CD4-positive, alpha-beta T cell treated with Interferon alpha-2 for 1 hour (primary cell): ENCODE measurements at places on chromosomes 5 and 9.

- DNase-seq, result peak; percentile 48
These were observed 39.6 kb downstream of the SFXN1 start for GRCh38 chr5:175517824-175518450.

DNA sequence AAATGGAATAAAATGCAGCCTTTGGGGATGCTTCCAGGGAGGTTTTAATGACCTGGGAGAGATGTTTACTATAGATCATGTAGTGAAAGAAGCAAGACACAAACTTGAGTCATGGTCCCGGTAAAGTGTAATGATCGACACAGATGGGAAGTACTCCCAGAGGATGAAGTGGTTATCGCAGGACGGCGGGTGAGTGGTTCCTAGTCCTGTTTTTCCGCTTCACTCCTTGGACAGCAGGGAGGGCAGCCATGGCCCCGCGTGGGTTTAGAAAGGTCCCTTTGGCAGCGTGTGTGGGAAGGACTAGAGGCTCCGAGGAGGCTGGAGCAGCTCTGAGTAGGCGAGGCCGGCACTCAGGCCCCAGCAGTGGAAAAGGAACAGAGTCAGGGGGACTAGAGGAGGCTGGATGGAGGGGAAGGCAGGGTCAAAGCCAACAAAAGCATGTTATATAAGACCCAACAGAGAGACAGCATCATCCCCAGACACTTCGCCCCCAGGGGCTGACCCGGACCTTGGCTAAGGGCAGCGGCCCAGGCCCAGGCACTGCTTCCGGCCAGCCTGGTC lies 49.2 kb upstream of the STXBP1 start:
- no peak for DNase-seq

GRCh38 chr5:143159031-143159430 lies 244.5 kb downstream of the NR3C1 start:
- DNase-seq, result no peak

GRCh38 chr9:111438541-111439235 lies 45.5 kb downstream of the ECPAS start:
- no peak for DNase-seq

DNA sequence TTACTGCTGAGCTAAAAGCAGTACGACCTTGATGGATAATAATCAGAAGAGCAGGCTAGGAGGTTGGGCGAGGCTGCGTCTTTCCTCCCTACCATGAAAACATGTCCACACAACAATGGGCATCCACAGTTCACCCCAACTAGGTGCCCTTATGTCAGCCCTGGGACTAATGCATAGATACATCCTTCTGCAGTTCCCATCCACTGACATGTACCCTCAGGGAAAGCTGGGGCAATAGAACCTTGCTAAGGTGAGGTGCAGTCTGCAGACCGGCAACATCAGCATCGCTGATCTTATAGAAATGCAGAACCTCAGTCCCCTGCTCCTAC lies 697 bp upstream of the PRUNE2 start:
- no peak for DNase-seq

GRCh38 chr5:136174021-136174659 lies 18.8 kb downstream of the SMIM32 start:
- no peak for DNase-seq

- DNase-seq, result no peak
These were observed 226.8 kb upstream of the DAPK1 start for GRCh38 chr9:87270848-87271234.

DNA sequence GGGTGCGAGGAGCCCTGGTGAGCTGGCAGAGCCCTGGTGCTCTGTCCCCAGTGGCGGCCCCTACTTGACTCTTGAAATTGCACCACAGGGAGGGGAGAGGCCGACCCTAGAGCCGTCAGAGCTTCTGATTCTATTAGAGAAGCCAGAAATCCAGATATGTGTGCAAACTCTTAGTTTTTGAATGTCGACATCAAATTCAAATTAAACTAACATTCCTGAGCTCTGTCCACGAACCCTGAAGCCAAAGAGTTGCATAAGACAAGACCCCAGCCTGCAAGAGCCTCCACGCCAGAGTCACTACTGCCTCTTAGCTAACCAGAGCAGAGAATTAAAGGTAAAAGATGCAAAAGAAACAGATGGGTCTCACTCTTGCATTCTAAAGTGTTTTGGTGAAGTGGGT lies 29.8 kb upstream of the MSX2 start:
- no peak for DNase-seq

DNA sequence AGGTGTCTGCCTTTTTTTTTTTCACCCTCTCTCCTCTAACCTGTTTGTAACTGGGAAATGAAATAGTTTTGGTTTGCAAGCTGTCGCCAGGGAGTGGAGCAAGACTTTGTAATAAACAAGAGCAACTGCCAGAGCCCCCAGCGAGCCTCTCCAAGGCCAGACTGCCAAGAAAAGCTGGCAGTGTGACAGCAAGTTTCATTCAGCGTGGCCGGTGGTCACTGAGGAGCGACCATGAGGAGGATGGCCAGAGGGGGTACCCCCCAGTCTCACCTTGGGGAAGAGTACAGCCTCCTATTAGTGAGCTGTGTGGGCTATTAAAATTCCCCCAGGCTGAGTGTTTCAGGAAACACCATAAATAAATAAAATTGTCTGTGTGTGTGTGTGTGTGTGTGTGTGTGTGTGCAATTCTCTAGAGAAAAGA lies 49.9 kb downstream of the ZFAND5 start:
- DNase-seq, result no peak

DNA sequence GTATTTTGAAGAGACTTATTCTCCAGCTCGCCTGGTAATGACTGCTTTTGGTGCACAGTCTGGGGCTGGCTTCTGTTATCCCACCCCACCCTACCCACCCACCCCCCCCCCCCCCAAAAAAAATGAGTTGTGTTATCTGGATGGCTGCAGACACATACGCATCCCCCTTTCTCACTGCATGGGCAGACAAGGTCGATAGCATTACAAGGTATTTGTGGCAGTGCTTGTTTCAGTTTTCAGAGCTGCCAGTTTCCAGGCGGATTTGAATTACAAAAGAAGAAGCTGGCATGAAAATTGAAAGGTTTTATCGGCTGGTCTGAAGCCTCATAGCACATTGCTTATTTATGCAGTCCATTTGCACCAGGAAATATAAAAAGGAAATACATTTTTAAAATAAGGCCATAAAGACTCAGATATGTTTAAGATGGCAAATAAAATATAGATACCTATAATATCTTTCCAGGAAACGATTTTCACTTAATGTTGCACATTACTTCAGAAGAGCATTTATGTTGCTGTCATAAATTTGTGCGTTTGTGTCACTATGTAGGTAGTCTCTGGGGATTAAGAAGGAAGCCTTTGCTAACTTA lies 85.1 kb upstream of the GRHPR start:
- DNase-seq, result no peak

- DNase-seq, result peak; percentile 3
These were observed 1.6 kb downstream of the FABP6 start for GRCh38 chr5:160230686-160231527.

DNA sequence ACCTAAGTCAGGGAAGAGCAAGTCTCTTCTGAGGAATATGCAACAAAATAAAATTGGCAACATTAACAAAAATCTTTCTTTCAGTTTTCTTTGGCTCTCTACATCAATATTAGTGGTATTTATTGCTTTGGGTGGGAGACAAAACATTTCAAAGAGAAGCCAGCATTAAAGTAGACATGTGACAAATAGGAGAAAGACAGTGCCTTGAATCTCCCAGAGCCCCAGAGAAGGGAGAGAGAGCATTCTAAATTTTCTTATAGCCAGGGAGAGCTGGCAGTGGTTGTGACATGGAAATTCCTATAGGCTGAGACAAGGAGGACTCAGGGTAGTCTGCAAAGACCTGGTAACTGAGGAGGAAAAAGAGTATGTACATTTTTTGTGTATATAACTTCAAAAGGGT lies 79.4 kb upstream of the NREP start:
- DNase-seq, result no peak

DNA sequence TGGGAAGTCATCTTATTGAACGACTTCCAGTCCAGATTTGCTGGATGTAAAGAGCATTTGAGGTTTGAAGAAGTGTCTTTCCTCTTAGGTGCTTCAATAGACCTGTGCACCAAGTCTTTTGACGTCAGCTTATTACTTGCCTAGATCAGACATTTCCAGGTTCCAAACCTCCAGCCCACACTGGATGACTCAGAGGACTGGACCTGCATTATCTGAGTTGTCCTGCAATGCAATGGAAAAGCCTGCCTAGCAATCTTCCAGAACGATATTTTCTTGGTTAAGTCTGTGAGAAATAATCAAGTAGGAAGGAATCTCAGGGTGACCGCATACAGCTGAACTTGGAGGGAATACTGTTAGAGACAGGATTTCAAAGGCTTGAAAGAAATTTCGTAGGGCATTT lies 147.2 kb upstream of the MOCS2 start:
- DNase-seq, result no peak

- DNase-seq, result no peak
These were observed 39.7 kb downstream of the PCDH1 start for GRCh38 chr5:141838326-141839014.

GRCh38 chr9:109969011-109969410 lies 189.0 kb downstream of the PALM2AKAP2 start:
- DNase-seq, result no peak

DNA sequence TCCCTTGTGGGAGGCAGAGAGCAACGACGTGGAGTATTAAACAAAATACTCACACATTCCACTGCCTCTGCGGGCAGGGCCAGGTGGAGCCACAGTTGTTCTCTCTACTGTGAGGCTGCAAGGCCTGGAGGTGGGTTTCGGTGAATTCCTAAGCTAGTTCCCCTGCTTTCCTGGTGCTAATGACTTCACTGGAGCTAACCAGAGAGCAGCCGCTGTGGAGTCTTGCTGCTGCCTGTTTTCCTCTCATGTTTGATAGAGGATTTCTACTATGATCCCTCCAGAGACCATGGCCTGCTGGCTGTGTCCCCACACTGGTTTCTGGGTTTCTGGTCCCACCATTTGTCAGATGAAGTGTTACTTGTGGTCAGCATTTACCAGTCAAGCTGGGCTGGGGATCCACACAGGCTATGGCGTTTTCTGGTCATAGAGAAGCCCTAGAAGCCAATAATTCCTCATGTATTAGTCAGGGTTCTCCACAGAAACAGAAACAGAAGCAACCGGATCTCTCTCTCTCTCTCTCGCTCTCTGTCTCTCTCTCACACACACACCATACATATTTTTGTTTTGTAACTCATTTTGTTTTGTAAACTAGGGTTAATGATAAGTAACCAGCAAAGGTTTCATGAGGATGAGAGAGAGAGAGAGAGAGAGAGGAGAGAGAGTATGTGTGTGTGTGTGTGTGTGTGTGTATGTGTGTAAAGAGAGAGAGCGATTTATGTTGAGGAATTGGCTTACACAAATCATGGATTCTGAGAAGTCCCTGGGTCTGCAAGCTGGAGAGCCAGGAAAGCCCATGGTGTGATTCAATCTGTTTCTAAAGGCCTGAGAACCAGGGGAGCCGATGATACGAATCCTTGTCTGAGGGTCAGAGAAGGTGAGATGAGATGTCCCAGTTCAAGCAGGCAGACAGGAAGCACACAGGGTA lies 403.0 kb downstream of the GADD45G start:
- no peak for DNase-seq

DNA sequence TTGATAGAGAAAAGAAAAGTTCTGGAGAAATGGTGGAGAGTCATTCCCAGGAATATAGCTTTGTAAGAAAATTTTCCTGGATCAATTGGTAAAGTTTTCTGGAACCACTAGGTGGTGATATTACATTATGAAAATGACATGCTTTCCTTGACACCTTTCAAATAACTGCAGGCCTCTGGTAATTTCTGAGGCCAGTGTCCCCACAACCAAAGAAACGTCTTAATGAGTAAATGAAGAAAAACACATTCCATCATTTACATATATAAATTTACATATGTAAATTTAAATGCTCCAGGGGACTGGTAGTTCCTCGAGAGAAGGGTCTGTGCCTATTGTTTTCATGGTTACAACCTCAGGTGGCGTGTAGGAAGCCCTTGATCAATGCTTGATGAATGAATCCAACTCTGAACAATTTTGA lies 17.2 kb upstream of the RGS3 start:
- no peak for DNase-seq

DNA sequence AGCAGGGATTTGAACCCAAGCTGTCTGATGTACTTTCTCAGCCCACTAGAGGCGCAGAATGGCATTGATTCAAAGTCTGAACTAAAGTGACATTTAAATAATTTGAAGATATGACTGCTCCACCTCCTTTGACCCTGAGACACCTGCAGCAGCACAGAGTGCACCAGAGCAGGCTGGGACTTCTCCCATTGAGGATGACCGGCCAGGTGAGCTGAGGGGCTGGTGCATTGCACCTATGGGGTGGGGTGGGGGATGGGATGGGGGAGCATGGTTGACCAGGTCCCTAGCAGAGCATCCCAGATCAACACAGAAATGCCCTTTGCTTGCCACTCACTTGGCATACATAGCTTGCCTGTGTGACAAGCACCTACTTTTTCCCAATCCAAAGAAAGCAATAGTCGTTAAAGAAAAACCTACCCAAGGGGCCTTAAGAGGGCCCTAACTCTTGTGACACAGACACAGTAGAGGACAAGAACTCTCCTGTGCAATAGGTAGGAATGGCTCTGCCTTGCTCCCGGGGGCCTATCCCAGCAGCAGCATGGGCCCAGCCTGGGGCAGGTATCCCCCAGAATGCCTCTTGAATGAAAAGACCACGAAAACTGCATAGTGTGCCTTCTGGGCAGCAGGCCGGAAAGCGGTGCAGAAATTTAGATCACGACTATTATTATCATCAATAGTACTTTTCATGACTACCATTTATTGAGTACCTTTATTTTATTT lies 6.5 kb downstream of the SH3PXD2B start:
- no peak for DNase-seq

DNA sequence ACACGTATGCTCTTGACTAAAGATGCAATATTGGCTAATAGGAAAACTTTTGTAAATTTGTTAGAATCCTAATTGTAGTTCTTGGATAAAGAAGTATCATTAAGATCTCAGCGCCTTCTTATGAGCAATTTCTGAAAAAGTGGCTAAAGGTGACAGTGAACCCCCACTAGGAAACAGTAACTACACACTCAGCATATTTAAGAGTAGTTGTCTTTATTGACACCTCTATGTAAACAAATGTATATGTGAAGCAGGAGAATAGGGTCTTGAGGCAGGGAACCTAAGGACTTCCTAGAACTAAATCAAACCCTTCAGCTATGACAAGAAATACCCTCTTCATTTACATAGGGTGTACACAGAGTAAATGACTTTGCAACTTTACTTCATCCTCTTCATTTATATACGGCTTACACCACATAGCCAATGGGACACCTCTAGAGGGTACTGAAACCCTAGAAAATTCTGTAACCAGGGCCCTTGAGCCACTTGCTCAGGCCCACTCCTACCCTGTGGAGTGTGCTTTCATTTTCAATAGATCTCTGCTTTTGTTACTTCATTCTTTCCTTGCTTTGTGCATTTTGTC lies 2.8 kb downstream of the NIPSNAP3A start:
- no peak for DNase-seq

- no peak for DNase-seq
These were observed 17.2 kb downstream of the SGTB start for GRCh38 chr5:65704621-65705239.

DNA sequence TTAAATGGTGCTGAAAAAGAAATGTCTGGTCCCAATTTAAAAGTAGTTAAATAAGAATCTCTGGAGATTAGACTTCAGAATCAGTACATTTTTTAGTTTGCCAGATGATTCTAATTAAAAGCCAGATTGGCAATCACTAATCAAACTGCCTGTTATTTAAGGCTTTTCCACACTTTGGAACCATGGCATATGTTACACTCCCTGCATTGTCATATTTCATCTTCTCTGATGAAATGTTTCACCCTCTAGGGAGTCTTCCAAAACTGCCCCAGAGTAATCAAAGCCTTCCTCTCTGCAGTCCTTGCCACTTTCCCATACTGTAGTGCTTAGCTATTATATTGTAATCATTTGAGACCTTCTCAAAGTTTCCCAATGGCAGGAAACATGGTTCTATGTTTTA lies 17.5 kb upstream of the OR13C9 start:
- DNase-seq, result no peak
